CD4-positive, alpha-beta T cell (primary cell): ENCODE measurements at places on chromosomes 2 and 18.

DNA sequence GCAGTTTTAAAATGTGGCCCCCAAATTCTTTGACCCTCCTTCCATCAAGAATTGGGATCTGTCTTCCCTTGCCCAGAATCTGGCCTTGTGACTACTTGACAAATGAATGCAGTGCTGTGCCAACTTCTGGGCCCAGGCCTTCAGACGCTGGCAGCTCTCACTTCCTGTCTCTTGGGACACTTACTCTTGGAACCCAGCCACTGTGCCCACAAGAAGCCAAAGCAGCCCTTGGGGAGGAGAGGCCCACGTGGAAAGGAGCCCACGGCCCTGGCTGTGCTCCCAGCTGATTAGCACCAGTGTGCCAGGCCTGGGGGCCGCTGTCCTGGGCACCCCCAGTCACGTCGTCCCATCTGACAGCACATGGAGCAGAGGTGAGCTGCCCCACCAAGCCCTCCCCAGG, 56.6 kb downstream of the RPL37A start:
- H3K27ac ChIP-seq: no peak overlapping the region
- DNase-seq: no peak
- peaks cover 2% of the 10 kb centered on the region for H3K4me1 ChIP-seq
- no peak overlapping the region for H3K4me3 ChIP-seq

- DNase-seq: peak; percentile 60
- no peaks in the 10 kb centered on the region for H3K4me1 ChIP-seq
- no peak overlapping the region for H3K4me3 ChIP-seq
- no peak overlapping the region for H3K27ac ChIP-seq
- no peaks in the 10 kb centered on the region for H3K36me3 ChIP-seq
Observed at GRCh38 chr2:208033701-208034502, 8.6 kb upstream of the PLEKHM3 start.

- H3K27ac ChIP-seq: no peak overlapping the region
- no peak for DNase-seq
- no peaks in the 10 kb centered on the region for H3K36me3 ChIP-seq
- H3K4me1 ChIP-seq: peaks cover 23% of the 10 kb centered on the region
Observed at GRCh38 chr18:57627488-57627887, 5.9 kb upstream of the NARS1 start.

GRCh38 chr2:164054651-164055050, 318.8 kb upstream of the FIGN start:
- H3K27ac ChIP-seq: no peak overlapping the region
- no peak overlapping the region for H3K4me3 ChIP-seq
- no peaks in the 10 kb centered on the region for H3K27me3 ChIP-seq
- no peaks in the 10 kb centered on the region for H3K4me1 ChIP-seq
- DNase-seq: no peak
- no peaks in the 10 kb centered on the region for H3K36me3 ChIP-seq

DNA sequence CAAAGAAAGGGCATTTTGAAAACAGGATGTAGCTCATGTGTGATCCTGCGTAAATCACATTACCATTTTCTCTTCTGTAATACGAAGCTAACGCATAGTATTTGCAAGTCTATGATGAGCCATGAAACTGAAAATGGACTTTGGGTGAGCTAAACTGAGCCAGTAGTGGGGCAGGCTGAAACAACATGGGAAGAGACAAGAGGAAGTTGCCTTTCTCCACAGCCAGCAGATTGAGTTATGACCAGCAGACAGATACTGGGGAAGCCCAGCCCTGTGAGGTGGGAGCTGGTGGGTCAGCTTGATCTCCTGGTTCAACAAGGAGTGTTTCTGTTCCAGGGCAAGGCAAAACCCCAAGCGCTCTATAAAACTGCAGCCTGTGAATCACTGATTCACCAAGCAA, 11.8 kb downstream of the CYRIA start:
- peak; percentile 53 for DNase-seq
- H3K4me3 ChIP-seq: no peak overlapping the region
- H3K36me3 ChIP-seq: no peaks in the 10 kb centered on the region
- H3K27ac ChIP-seq: no peak overlapping the region
- no peaks in the 10 kb centered on the region for H3K27me3 ChIP-seq

GRCh38 chr2:122927710-122928557, 1097.2 kb upstream of the CNTNAP5 start:
- H3K27me3 ChIP-seq: no peaks in the 10 kb centered on the region
- H3K36me3 ChIP-seq: no peaks in the 10 kb centered on the region
- DNase-seq: no peak
- no peak overlapping the region for H3K27ac ChIP-seq

DNA sequence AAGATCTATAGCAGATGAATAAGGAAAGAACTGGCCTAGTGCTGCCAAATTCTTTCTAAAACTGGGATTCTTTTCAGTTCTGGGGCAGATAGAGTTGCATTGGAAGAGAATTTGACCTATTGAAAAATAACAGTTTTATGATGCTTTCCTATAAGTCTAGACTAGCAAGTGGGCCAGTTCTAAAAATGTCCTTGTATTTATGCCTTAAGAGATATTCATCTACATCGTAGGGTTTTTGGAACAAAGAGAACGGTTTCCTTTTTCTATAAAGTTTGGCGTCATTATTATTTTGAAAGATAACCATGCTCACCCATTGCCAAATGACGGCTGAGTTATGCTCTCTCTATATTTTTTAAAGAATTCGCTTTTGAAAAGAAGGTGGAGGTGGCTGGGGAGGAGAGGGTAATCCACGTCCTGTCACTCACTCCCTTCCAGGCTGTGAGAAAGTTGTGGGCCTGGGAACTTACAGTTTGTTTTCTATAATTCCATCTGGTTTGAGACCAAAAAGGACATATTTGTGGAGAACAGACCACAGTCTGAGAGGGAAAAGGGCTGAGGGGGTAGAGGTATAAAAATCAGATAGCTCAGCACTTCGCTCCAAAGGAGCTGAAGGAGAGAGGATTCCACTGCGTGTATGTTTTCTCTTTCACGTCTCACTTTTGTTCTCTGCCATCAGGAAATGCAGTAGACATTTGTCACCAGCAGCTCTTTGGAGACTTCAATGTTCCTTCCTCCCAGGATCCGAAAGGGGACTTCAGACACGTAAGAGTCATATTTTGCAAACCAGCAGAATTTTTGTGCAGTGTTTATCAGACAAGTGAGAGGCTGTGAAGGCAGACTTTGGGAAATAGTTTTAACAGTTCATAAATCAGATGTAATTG, 281.9 kb upstream of the FN1 start:
- H3K4me3 ChIP-seq: no peak overlapping the region
- H3K4me1 ChIP-seq: no peaks in the 10 kb centered on the region
- no peaks in the 10 kb centered on the region for H3K36me3 ChIP-seq
